ENCODE measurements at places on chromosomes 11 and 22. TPM values are rescaled to one million over a fixed set of nuclear protein-coding genes. Genes with fewer than 3 reads are reported as not detected.

Gene PARVG
- 8.9 TPM for total RNA-seq

Gene CHRDL2
- 6.1 TPM for total RNA-seq

Gene TRIM64
- total RNA-seq, result not detected

- no peak for DNase-seq
- no peaks in the 10 kb centered on the region for H3K4me1 ChIP-seq
- H3K27ac ChIP-seq, result no peak overlapping the region
- no peaks in the 10 kb centered on the region for H3K36me3 ChIP-seq
- H3K4me3 ChIP-seq, result no peak overlapping the region
- no peaks in the 10 kb centered on the region for H3K27me3 ChIP-seq
Measured at GRCh38 chr11:7525424-7525823, 11.6 kb downstream of the PPFIBP2 start.

- no peak for DNase-seq
- peak overlapping the region; percentile 72 for H3K27ac ChIP-seq
- peaks cover 51% of the 10 kb centered on the region for H3K4me1 ChIP-seq
- H3K27me3 ChIP-seq, result no peaks in the 10 kb centered on the region
Measured at GRCh38 chr22:40204321-40205116, 26.8 kb downstream of the TNRC6B start.

GRCh38 chr11:57354699-57355098 lies 16.5 kb downstream of the P2RX3 start:
- H3K27ac ChIP-seq, result no peak overlapping the region
- peaks cover 4% of the 10 kb centered on the region for H3K4me1 ChIP-seq
- H3K4me3 ChIP-seq, result no peak overlapping the region
- no peaks in the 10 kb centered on the region for H3K27me3 ChIP-seq
- no peaks in the 10 kb centered on the region for H3K36me3 ChIP-seq

- peaks cover 46% of the 10 kb centered on the region for H3K4me1 ChIP-seq
- peak overlapping the region; percentile 84 for H3K27ac ChIP-seq
- DNase-seq, result no peak
- H3K4me3 ChIP-seq, result peak overlapping the region; percentile 97
Measured at GRCh38 chr11:119107538-119108145, 498 bp downstream of the C2CD2L start.

DNA sequence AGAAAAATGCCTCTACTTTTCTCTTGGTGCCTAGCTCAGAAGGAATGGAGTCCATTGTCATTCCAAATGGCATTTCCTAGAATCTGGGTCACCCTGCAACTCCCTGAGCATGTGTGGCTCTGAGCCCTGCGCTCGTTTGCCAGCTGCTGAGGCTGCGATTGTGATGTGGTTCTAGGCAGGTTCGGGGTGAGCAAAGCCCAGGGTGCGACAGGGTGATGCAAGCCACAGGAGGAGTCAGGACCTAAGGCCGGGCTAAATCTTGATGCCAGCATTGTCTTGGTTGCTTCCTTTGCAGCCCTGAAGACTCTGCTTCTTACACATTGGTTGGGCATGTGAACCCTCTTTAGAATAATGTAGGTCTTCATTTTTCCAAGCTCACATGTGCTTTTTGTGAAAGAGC lies 131.0 kb downstream of the MORC2 start:
- H3K36me3 ChIP-seq, result no peaks in the 10 kb centered on the region
- H3K4me1 ChIP-seq, result no peaks in the 10 kb centered on the region
- no peaks in the 10 kb centered on the region for H3K27me3 ChIP-seq
- H3K27ac ChIP-seq, result no peak overlapping the region

Gene PRAME
- total RNA-seq, result not detected

Gene RAB36
- total RNA-seq, result 5.3 TPM

DNA sequence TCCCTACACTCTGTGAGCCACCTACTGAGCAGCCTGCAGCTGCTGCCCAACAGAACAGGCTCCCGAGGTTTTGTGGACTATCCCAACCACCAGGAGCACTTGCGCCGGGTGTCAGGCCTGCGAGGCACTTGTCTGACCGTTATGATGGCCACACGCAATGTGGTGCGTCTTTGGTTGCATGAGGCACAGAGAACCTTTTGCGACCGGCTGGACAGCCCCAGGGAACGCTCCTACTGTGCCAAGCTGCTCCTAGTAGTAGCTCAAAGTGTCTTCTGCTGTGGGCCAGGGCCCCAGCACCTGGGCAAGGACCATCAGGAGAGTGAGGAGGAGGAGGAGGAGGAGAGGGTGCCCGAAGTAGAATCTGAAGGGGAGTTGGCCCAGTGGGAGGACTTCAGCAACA lies 46.4 kb downstream of the RRP8 start:
- H3K27me3 ChIP-seq, result no peaks in the 10 kb centered on the region
- DNase-seq, result no peak
- no peak overlapping the region for H3K27ac ChIP-seq
- no peaks in the 10 kb centered on the region for H3K4me1 ChIP-seq

GRCh38 chr11:82701847-82702520 lies 31.7 kb downstream of the FAM181B start:
- H3K27ac ChIP-seq, result no peak overlapping the region
- H3K36me3 ChIP-seq, result no peaks in the 10 kb centered on the region
- no peaks in the 10 kb centered on the region for H3K27me3 ChIP-seq
- no peak for DNase-seq

DNA sequence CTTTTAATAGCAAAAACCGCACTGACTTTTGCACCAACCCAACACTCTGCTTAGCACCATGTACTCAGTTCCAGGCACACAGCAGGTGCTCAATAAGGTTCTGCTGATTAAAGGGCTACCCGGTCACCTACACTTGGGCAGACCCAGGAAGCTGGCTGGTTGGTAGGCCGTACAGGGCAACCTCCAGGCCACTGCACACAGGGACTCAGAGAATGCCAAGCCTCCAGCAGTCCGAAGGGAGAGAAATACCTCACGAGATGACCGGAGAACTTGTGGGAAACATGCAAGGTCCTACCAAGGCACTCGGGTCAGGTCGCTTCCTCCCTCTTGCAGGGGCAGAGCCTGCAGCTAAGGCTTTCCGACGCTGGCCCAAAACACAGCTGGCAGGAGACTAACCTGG lies 109.2 kb downstream of the MICAL3 start:
- DNase-seq, result peak; percentile 58
- peaks cover 63% of the 10 kb centered on the region for H3K4me1 ChIP-seq
- no peaks in the 10 kb centered on the region for H3K27me3 ChIP-seq
- no peak overlapping the region for H3K4me3 ChIP-seq

- no peak for DNase-seq
- no peak overlapping the region for H3K4me3 ChIP-seq
- H3K4me1 ChIP-seq, result no peaks in the 10 kb centered on the region
- H3K36me3 ChIP-seq, result no peaks in the 10 kb centered on the region
Measured at GRCh38 chr11:69821511-69822040, 2.4 kb upstream of the FGF3 start.

DNA sequence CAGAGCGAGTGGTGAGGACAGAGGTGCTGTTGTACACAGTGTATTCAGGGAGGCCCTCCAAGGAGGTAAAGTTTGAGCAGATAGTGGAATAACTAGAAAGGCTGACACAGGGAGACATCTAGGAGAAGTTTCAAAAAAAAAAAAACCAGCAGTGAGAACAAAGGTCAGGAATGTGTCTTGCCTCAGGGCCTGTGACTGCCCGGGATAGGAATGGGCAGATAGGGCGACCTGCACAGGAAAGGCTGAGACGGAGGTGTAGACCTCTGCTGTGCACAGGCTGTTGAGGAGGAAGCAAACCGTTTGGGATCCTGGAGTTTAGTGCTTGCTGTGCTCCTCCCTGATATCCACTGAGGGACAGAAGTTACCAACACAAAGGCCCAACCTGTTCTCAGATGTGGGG lies 406.5 kb upstream of the B3GAT1 start:
- no peaks in the 10 kb centered on the region for H3K36me3 ChIP-seq
- no peak overlapping the region for H3K27ac ChIP-seq
- H3K27me3 ChIP-seq, result peaks cover 4% of the 10 kb centered on the region

- H3K36me3 ChIP-seq, result no peaks in the 10 kb centered on the region
- no peak overlapping the region for H3K4me3 ChIP-seq
- H3K4me1 ChIP-seq, result peaks cover 60% of the 10 kb centered on the region
- peak overlapping the region; percentile 85 for H3K27ac ChIP-seq
- H3K27me3 ChIP-seq, result no peaks in the 10 kb centered on the region
- DNase-seq, result peak; percentile 96
Measured at GRCh38 chr22:45997077-45997776, 20.3 kb upstream of the WNT7B start.

- H3K4me1 ChIP-seq, result no peaks in the 10 kb centered on the region
- no peak overlapping the region for H3K27ac ChIP-seq
Measured at GRCh38 chr11:135027461-135027860, 615.4 kb upstream of the B3GAT1 start.

DNA sequence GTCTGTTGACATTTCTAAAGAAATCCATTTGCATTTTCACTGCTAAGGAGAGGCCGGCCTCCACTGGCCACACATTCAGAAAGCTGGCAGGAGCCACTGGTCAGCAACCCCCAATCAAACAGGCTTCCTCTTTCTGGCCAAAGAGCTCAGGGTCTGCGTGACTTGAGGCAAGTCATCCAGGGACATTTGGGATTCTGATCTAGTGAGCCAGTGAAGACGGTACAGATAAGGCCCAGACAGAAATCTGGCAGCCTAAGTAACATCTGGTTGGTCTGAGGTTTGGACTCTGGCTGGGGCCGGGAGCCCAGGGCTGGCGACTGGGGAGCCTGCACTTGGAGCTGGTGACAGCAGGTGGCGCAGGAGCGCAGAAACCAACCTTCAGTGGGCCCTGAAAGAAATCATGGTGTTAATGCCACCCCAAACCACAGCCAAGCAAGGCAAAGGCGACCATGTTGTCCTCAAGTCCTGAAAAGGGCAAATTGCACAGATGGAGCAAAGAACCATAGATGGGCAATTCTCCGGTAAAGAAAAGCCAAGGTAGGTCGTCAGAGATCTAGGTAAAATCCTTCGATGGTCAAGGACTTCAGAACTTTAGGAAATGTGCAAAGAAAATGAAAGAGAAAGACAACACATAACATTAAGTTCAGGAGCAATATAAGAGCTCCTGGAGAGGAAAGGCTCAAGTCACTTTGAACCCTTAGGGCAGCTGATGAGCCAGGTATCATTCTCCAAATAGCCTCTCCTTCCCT lies 99.4 kb upstream of the BLID start:
- H3K27me3 ChIP-seq, result no peaks in the 10 kb centered on the region
- no peak overlapping the region for H3K27ac ChIP-seq

Gene CHRM1
- 0.16 TPM for total RNA-seq

Gene GPHA2
- total RNA-seq, result not detected

DNA sequence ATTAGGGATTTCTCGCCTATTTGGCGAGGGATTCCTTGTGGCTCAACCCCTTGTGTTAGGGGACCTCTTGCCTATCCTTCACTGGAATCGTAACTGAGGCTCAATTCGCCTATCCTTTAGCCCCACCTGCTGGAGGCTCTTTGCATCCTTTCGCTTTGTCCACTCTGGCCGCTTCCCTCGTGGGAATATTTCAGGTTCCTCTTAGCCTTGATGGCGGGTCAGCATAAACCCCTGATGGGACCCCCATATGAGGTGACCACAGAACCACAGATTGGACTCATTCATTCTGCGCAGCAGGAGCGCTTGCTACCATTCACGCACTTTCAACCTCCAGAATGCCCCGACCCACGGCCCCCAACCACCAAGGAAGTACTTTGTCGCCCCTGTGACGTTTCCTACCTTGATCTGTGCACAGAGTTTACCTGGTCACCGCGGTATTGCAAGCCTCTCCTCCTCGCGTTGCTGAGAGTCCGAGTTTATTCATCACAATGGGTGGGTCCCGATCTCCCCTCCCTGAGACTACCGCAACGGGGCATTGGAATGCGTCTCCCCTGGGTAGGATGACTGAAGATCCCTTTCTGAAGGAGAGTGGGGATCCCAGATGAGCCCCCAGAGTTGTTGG lies at the start of gene OR52N2:
Gene OR52N2 (plus strand): TSS at position 425 of the 622 bp plus-strand sequence. CDS start 11,412 bp downstream, outside the sequence.
- H3K27ac ChIP-seq, result no peak within 1 kb of the TSS
- DNase-seq, result peak; percentile 80
- peaks cover 13% of the 10 kb centered on the region for H3K4me1 ChIP-seq

Gene PITPNM1
- 16.0 TPM for total RNA-seq

DNA sequence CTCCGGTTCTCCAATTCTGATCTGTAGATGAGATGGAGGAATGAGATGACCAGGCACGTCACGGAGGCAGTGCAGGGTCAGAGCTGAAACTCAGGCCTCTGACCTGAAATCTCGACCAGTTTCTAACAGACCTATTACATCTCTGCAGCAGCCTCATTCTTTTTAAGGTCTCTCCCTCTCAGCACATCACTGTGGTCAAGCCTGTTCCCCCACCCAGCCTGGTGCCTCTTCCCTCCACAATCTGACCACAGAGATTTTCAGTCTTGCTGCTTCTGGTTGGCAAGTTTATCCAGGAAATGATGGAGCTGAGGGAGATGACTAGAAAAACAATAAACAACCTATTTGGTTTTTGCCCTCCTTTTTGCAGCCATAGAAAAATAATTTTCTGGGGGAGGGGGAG lies 9.5 kb downstream of the GRAMD1B start:
- H3K4me1 ChIP-seq, result no peaks in the 10 kb centered on the region
- H3K36me3 ChIP-seq, result no peaks in the 10 kb centered on the region
- DNase-seq, result peak; percentile 11
- H3K27me3 ChIP-seq, result no peaks in the 10 kb centered on the region
- no peak overlapping the region for H3K4me3 ChIP-seq

DNA sequence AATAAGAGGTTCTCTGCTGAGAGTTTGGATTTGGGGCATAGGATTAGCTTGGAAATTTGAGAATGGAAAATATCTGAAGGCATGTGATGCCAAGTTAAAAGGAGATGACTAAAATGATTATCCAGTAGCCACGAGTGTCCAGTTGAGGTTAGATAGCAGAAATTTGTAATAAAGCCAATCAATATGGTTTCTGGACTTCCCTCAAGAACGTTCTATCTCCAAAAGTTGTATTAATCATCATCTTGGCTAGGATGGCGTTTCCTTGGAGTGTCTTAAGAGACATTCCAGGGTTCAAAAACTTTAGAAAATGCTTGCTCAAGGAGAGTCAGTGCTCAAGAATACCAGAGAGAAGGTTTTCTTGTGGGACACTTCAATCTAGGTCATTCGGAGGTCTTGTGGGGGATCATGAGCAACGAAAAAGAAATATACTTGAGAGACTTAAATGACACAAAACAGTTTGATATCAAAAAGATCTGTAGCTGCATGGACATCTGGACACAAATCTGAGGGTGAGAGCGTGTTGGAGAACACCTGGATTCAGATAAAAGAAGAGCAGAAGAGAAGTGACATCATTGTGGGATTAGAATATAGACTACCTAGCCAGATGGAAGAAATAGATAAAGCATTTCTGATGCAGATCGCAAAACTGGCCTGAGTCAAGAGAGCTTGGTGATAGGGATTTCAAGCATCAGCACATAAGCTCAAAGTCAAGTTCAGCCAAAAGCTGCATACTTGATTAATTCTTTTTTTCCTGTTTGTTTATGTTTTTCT lies 97.7 kb downstream of the ARFGAP2 start:
- H3K27me3 ChIP-seq, result no peaks in the 10 kb centered on the region
- H3K4me1 ChIP-seq, result no peaks in the 10 kb centered on the region
- no peak for DNase-seq
- H3K36me3 ChIP-seq, result no peaks in the 10 kb centered on the region
- no peak overlapping the region for H3K27ac ChIP-seq

Gene GLYAT
- total RNA-seq, result not detected

Gene TH
- total RNA-seq, result not detected

GRCh38 chr11:37320921-37321320 lies 722.9 kb upstream of the RAG2 start:
- DNase-seq, result no peak
- no peaks in the 10 kb centered on the region for H3K27me3 ChIP-seq
- H3K4me1 ChIP-seq, result no peaks in the 10 kb centered on the region

Gene ZDHHC8
- total RNA-seq, result 13.6 TPM

- no peaks in the 10 kb centered on the region for H3K27me3 ChIP-seq
- no peaks in the 10 kb centered on the region for H3K36me3 ChIP-seq
- no peak overlapping the region for H3K27ac ChIP-seq
Measured at GRCh38 chr11:10377183-10377582, 72.3 kb downstream of the ADM start.

Gene PNPLA3
- not detected for total RNA-seq
